ENCODE measurements at places on chromosomes 16 and 17.

DNA sequence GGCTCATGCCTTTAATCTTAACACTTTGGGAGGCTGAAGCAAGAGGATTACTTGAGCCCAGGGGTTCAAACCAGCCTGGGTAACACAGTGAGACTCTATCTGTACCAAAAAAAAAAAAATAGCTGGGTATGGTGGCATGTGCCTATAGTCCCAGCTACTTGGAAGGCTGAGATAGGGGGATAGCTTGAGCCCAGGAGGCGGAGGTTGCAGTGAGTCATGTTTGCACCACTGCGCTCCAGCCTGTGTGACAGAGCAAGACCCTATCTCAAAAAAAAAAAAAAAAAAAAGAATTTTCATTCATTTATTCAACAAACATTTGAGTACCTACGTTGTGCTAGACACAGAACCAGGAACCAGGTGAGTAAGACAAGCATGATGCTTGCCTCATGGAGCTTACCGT lies 73.6 kb upstream of the MRTFB start:
- no peak for DNase-seq

GRCh38 chr17:5687646-5688045 lies 103.3 kb upstream of the NLRP1 start:
- DNase-seq = peak; percentile 19

GRCh38 chr17:40915199-40915661 lies 22.2 kb downstream of the KRT23 start:
- DNase-seq = no peak

DNA sequence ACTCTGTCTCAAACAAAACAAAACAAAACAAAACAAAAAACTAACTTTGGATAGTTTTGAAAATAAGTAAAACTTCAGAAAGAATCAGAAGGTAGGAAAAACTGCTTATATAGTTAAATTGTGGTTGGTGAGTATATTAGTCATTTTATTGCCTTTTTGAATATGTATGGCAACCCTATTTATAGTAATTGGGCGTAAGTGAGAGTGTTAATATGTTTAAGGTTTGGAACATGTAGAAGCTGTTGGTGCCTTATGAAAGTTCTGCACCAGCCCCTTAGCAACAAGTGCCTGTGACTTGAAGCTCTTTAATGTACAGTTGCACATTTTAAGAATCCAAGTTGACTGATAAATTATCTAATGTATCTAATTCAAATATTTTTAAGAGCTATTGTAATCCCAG lies 47.4 kb upstream of the ABCC11 start:
- DNase-seq = no peak

DNA sequence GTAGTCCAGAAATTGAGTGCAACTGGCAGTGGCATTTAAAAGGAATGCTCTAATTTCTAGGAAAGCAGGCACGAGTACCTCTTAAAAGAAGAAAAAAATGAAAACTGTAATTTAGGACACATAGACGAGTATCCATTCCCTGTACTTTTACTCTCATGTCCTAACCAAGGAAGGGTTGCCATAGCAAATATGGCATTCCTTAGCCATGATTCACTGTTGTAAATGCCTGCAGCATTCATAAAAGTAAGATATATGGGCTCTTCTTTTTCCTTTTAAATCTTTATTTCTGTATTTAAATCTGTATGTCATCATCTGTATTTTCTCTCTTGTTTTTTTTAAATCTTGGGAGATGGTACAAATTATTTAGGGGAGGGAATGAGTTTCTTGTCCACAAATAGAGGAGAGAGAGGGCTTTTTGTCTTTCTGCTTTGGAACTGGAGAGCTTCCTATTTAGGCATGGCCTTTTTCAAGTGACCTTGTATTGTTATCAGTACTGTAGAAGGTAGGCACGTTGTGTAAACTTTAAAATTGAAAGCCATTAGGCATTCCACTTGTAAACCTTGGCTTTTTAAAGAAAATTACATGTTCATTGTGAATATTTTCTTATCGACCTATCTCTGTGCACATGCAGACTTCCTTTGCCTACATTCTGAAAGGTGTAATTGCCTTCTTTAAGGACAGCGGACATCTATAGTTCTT lies 50.0 kb downstream of the TENT4B start:
- no peak for DNase-seq

- no peak for DNase-seq
Observed at GRCh38 chr16:66976746-66977145, 11.6 kb upstream of the CES4A start.

DNA sequence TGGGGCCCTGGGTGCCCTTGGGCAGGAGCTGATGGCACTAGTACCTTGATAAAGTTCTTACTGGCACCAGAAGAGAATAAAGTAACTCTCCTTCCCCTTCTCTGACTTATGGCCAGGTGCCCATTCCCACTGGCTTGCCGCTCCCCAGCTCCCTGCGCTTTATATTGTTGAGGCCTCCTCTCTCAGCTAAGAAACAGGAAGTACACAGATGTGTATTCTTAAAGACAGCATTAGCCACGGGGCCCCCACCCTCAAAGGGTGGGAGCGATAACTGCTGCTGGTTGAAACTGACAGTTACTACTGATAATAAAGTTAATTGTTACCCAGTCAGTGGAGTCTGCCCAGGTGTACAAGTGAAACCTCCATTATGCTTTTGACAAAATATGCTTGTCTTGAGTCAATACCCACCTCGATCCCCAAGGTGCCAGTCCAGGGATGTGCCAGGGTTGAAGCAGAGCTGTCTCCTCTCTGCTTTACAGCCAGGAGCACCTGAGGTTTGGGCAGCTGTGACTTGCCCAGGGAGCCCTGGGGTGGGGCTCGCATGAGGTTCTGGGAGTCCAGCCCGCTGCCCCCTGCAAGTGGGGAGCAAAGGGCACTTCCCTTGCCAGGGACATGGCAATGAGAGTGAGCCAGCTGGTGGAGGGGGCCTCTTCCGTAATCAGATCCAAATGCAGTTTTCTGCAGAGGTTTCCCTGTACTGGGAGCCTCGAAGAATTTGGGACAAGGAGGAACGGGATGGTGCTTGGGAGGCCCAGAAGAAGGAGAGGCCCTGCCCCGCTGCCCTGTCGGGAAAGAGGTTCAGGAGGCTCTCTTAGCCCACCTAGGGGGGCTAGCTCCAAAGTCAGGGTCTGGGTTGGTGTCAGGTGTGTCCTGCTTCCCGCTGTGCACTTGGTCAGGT lies 5.4 kb upstream of the CLDN9 start:
- DNase-seq = no peak

DNA sequence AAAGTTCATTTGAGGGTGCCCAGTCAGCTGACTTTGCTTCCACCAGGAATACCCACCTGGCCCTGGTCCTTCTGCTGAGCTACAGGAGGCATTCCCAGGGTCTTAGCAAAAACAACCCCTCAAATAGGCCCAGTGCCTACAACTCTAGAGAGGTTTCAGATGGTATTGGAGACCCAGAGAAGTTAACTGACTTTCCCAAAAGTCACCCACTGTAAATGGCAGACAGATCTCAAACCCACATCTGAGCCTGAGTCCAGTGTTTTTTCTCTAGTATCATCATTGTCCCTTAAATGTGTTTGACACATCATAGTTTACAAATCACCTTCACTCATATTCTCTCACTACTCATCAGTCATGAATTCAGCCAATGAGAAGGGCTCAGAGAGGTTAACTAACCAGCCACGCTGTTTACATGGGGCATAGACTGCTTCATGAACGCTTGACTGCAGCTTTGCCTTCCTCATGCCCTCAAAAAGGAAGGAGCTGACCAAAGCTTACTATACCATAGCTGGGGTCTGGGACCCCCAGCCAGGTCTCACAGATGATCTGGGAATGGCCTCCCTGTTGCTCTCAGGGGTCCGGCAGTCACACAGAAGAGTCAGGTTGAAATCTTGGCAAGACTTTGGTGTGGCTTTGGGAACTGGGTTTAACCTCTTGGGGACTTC lies 3.7 kb downstream of the PHOSPHO1 start:
- no peak for DNase-seq

DNA sequence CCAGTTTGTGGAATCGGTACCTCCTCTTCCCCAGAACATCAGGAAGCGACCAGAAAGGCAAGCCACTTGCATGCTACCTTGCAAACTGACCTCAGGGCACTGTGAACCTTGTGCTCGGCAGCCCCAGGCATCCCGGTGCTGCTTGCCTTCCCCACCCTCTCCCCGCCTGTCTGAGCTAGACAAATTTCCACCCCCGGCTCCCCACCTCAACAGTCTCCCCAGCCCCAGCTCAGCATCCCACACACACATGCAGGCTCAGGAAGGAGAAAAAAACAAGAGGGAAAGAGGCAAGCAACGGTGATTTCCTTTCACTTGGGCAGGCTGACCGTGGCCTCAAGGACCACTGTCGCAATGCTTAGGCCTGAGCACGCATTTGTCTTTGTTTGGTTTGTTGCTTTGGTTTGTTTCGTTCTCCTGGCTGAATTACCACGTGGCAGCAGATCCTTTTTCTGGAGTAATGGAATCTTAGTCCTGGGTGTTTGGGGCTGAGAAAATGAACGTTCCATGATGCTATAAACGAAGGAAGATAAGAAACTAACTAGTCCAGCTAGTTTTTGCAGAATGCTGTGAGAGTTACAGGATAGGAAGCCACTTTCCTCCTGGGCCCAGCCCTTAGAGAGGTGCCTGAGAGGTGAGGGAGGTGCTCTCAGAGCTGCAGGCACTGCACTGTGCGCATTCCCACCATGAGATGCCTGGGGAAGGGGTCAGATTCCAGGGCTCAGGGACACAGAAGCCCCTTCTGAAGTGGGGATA lies 27.9 kb downstream of the SDK2 start:
- no peak for DNase-seq

Measured in ecto neural progenitor cell (in vitro differentiated cells).